ENCODE measurements at places on chromosomes 4 and X.

- DNase-seq: no peak
Observed at GRCh38 chr4:96205143-96205936, 365.4 kb downstream of the PDHA2 start.

DNA sequence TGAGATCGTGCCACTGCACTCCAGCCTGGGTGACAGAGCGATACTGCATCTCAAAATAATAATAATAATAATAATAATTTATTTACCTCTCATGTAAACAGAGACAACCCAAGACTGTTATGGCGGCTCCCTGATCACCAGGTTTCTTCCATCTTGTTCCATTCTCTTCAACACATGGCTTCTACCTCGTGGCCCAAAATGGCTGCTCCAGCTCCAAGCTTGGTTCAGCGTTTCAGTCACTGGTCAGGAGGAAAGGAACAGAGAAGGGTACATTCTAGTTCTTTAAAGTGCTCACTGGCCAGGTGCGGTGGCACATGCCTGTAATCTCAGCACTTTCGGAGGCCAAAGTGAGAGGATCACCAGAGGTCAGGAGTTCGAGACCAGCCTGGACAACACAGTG is 24.9 kb upstream of the CHRNA9 start:
- no peak for DNase-seq

- no peak for DNase-seq
Observed at GRCh38 chr4:1745165-1745564, 23.8 kb downstream of the TACC3 start.

GRCh38 chr4:62130637-62131036 is 930.5 kb downstream of the ADGRL3 start:
- no peak for DNase-seq

GRCh38 chr4:32519060-32519459 is 1798.9 kb downstream of the PCDH7 start:
- DNase-seq: no peak

- no peak for DNase-seq
Observed at GRCh38 chr4:55075823-55076716, 49.3 kb downstream of the KDR start.

- no peak for DNase-seq
Observed at GRCh38 chr4:155017426-155017825, 191.0 kb upstream of the NPY2R start.

- no peak for DNase-seq
Observed at GRCh38 chr4:25911356-25911755, 2.7 kb upstream of the SMIM20 start.

- DNase-seq: no peak
Observed at GRCh38 chr4:114082348-114082747, 102.9 kb upstream of the ARSJ start.

DNA sequence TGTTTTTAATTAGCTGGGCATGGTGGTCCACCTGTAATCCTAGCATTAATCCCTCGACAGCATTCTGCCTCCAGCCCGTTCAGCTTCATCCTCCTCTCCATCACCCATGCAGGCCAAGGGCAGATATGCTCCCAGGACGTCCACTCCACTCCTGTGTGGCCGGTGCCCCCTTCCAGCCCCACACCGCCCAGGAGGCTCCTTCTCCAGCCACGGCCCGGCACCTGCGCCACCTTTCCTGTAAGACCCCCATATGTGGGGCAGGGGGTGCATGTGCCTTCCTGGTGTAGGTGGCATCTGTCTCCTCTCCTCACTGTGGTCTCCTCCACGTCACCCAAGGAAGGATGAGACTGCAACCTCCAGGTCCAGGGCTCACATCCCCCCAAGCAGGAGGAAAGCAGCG is 57.0 kb upstream of the MXD4 start:
- no peak for DNase-seq

GRCh38 chr4:972651-973424 is 531 bp downstream of the DGKQ start:
- DNase-seq: peak; percentile 37

- no peak for DNase-seq
Observed at GRCh38 chrX:88982183-88982582, 235.2 kb downstream of the CPXCR1 start.

- DNase-seq: no peak
Observed at GRCh38 chr4:168550064-168550766, 53.4 kb downstream of the PALLD start.

DNA sequence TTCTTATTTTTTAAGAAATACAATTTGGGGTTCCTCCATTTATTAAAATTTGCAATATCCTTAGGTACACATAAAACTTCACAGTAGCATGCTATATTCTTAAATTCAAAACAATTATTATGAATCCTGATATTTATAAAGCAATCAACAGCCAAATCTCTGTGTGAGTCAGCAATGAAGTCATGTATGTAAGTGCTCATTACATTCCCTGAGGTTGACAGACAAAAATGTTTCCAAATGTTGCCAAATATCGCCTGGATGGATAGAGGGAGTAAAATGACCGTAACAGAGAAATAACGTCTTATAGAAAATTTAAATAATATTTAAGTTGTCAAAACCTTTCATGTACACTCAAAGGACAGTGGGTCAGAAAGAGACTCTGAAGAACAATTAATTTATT is 220.0 kb downstream of the PCDH18 start:
- no peak for DNase-seq

GRCh38 chrX:12329476-12329875 is 191.2 kb downstream of the FRMPD4 start:
- DNase-seq: no peak

GRCh38 chr4:169675825-169676224 is 55.4 kb downstream of the CLCN3 start:
- no peak for DNase-seq

DNA sequence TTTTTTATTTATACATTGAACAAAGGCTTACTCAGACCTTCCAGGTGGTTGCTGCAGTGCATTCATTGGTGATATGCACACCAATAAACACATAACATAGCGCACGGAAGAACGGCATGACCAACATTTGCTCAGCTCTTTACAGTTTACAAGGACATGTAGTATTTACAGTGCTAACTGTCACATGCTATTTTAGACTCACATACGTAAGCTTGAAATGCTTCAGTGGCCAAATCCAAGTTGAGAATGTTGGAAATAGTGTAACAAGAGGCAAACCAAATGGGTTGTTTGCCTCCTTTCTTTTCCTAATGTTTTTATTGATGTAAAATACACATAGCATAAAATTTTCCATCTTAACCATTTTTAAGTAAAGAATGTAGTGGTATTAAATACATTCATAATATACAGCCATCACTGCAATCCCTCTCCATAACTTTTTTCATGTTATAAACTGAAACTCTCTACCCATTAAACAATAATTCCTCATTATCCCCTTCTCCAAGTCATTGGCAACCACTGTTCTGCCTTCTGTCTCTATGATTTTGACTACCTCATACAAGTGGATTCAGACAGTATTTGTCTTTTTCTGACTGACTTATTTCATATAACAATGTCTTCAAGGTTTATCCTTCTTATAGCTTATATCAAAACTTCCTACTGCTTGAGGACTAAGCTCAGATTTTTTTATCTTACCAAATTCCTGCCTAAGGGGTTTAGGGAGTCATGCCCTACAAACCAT is 1722.9 kb upstream of the AGA start:
- DNase-seq: no peak

Data from activated T-cell treated with anti-CD3 and anti-CD28 coated beads for 1 hour (primary cell).